ENCODE measurements at places on chromosomes 16 and 17.

GRCh38 chr17:50080827-50081226, 14.3 kb upstream of the PDK2 start:
- no peak for DNase-seq

GRCh38 chr16:66619534-66620428, 15.3 kb downstream of the CMTM3 start:
- no peak for DNase-seq

DNA sequence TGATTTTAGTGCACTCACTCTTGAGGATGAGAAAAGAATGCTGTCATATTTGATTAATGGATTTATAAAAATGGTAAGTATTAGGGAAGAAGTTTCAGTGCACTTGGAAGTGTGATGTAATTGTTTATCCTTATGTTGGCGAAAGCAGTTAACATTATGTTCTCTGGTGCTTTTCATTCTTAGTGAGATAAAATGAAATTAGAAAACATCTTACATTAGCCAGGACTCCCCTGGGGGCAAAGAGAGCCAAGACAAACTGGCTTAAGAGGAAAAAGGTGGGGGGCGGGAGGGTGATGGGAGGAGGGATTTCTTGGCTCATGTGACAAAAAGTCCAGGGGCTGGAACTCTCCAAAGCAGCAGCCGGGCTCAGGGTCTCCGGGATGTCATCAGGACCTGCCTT, 73.2 kb downstream of the KNOP1 start:
- no peak for DNase-seq

GRCh38 chr17:58254803-58255202, 16.4 kb downstream of the LPO start:
- no peak for DNase-seq

GRCh38 chr16:47581114-47581513, 120.0 kb downstream of the PHKB start:
- DNase-seq = no peak

DNA sequence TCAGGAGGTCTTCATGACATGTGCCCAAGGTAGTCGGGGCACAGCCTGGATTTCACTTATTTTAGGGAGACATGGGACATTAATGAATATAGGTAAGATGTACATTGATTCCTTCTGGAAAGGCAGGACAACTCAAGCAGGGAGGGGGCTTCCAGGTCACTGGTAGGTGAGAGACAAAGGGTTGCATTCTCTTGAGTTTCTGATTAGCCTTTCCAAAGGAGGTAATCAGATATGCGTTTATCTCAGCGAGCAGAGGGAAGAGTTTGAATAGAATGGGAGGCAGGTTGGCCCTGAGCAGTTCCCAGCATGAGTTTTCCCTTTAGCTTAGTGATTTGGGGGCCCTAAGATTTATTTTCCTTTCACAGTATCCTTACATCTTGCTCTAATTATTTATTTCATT, 443.8 kb upstream of the EEF2KMT start:
- DNase-seq = no peak

DNA sequence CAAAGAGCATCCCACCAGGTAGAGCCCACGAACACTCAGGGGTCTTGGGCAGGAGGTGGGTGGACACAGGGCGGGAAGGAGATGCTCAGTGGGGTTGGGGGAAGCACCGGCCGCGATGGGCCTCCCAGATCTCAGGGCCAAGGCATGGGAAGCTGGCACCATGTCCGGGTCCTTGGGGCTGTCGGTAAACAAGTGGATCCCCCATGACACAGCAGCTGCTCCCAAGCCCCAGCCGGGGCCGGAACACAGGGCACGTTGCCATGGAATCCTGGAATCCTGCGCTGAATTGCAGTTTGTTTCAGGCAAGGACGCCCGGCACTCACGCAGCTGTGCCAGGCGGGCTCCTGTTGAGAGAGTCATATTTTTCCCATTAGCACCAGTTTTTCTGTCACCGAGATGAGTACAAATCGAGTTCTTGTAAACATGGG, 23.0 kb upstream of the CHMP6 start:
- no peak for DNase-seq

DNA sequence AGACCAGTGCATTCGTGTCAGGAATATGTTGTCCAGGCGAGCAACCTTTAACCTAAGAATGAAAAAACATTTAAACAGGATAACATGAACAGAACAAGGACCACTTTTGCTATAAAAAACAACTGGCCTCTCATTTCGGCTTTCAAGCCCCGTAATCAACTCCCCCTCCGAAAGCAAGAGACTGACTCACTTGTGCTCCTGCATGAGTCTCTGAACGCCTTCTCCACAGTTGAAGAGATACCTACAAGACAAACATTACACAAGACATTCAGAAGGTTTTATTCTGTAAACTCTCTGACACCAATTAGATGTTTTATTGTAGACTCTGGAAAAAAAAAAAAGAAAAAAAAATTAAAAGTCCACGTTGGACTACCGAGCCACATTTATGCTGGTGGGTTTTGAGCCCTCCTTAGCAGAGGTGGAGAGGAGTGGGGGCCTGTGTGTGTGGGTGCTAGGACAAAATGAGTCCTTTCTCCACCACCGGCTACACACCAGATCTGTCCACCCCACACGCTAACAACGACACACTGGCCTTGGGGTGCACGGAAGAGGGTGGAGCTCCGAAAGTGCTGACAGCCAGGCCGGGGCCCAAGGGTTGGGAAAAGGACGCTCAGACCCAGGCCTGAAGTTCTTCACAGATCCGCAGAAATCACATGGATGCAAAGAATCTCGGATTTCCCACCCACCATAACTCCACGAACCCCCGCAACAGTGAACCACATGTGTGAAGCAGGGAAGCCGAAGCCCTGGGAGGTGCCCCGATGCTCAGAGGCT, 759 bp downstream of the ELAC2 start:
- DNase-seq = no peak

DNA sequence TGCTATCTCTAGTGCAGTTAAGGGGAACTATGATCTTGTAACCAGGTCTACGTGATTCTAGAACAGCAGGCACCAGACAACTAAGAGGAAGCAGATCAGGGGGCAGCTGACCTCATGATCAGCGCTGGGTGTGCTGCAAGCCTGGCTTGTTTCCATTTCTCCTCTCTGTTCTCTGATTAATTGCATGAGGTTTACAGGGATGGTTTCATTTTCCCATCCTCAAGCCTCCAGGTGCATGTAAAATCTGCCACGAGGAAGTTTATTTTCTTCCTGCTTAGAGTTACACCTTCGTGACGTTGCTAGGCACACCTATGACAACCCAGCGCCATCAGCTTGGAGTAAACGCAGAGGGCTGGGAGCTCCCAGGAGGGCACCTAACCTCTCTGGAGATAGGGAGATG, 4.3 kb upstream of the NUPR1 start:
- DNase-seq = peak; percentile 21

DNA sequence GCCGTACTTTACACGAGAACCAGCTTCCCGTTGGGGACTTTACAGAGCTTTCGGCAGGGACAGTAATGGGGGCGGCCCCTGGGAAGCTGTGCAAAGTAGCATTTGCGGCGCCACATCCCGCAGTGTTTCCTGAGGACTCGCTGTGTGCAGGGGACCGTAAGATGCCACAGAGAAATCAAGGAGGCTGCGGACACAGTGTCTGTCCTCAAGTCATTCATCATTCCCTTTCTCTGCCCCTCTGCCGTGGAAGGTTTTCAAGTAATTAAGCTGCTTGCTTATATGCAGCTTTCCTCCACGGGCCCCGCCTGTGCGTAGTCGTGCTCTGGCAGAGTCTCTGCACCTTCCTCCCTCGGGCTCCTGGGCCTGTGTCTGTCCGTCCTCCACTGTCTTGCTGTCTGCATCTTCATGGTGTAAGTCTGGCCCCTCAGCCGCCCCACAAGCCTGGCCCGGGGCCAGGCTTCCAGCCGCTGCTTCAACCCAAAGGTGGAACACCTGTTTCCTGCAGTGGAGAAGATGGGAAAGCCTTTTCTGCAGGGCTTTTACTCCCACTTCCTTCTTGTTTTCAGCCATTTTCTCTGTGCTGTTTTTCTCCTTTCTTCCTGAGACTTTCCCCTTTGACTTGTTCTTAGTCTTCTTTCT, 216.9 kb upstream of the CHMP6 start:
- DNase-seq = no peak

DNA sequence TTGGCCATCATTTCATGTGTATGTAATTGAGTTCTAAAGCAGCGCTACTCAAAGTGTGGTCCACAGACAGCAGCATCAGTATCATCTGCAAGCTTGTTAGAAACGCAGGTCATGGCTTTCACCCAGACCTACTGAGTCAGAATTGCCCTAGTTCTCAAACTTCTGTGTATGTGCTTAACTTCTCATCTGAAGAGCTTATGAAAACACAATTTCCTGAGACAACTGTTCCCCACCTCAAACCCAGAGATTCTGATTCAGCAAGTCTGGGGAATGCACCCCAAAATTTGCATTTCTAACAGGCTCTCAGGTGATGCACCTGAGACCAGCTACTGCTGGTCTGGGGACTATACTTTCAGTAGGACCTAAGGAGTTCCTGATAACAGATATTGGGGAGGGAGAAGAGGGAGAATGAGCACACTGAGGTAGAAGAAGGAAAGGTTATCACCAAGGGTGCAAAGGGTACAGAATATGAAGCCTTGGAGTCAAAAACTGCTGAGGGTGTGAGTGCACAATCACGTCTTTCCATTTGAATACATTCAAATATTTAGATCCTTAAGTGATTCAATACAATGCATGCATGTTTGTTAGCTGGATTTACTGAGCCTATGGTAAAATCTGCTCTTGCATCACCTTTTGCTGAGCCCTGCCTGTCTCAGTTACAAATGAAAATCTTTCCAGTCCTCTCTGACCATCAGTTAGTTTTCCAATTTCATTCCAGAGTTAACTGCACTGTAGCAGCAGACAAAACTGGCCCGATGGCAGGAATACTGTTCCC, 29.2 kb upstream of the SKAP1 start:
- no peak for DNase-seq

DNA sequence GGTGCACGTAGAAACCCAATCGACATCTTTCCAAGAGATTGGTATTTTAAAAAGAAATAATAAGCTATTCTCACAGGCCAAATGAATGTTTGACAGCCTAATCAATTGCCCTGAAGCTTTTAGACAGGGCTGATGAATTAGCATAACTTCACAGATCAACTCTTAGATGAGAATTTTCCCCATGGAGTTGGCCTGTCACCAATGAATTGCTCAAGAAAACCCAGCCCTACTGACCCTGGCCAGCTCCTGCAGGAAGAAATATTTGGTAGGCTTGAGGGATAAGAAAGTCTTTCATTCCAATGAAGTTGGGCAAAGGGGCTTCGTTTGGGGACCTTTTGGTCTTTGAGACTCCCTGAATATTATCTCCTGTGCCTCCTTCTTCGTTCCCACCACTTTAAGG, 23.4 kb upstream of the SEC14L1 start:
- DNase-seq = no peak

DNA sequence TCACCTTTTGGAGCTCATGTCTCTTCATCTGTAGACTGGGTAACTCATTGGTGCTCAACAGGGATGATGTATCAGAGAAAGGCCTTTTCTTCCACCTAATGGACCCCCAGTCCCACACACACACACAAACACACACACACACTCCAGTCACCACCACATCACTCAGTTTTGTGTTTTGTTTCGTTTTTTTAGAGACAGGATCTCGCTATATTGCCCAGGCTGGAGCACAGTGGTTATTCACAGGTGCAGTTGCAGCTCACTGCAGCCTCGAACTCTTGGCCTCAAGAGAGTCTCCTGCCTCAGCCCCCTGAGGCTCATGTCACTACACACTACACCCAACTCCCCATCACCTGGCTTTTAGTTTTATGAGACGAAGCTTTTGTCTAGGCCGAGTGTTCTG, 55.6 kb downstream of the SF3B3 start:
- no peak for DNase-seq

DNA sequence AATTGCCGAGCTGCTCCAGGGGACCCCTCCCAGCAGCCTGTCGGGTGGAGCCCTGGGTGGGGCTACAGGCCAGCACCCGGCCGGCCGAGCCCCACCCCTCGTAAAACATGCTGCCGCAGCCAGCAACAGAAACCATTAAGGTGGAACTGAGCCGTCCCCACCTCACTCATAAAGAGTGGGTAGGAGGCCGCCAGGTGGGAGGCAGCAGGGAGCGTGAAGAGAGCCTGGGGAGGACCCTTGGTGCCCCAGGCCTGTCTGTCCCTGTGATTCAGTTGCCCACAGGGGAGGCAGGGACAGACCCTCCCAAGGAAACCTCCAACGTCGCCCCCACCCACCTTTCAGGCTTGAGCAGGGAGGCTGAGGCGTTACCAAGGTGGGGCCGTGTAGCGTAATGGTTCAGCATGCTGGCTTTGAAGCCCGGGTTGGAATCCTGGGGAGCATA, 8.4 kb downstream of the FOXN1 start:
- no peak for DNase-seq

DNA sequence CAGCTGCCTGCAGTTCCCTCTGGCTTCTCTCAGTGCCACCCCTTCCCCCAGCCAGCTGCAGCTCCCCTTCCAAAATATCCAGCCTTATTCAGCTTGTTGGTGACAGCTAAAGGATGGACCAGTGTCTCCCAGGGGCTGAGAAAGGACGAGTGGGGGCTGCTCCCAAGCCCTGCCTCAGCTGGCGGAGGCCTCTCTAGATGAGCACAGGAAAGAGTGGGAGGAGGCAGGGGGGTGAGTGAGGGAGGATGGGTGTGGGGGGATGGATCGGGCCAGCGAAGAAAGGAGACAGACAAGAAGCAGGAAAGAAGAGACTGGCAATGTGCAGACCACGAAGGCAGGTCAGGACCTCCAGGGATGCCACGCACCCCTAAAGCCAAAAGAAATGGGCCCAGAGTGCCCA, 17.5 kb downstream of the PIPOX start:
- DNase-seq = no peak

GRCh38 chr17:81132770-81133723, 32.3 kb upstream of the PVALEF start:
- DNase-seq = no peak

DNA sequence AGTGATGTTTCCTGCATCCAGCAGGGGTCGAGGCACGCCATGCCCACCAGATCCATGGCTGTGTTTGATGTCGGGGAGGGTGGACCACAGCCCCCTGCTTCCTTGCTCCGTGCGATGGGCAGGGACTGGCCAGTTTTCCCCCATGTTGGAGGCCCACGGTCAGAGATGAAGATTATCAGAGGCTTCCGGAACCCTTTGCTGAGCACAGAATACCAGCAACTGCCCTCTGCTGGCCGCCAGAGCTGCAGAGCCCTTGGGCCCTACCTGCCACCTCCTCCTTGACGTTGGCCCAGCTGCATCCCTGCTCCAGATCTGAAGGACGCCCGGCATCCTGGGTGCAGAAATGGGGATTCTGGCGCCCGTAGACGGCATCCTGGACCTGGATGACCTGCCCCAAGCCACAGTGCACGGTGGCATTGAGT, 23.7 kb upstream of the BCO1 start:
- no peak for DNase-seq

- DNase-seq = no peak
These were observed 8.4 kb downstream of the SOST start for GRCh38 chr17:43750153-43750552.

GRCh38 chr17:48551214-48551555, 6.3 kb upstream of the HOXB2 start:
- no peak for DNase-seq

DNA sequence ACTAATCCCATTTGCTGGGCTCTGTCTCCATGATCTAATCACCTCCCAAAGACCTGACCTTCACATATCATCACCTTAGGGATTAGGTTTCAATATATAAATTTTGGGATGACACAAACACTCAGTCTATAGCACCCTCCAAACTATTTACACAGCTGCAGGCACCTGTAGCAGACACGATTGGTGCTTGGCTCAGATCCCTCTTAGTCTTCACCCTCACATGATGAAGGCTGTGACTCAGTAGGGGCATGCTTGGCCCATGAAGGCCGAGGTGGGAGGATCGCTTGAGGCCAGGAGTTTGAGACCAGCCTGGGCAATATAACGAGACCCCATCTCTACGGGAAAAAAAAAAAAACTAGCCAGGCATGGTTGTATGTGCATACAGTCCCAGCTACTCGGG, 73.5 kb downstream of the HS3ST2 start:
- DNase-seq = peak; percentile 90
